Right lobe of liver (tissue), 6 donors: ENCODE measurements at places on chromosomes 6 and 20. TPM values are rescaled to one million over a fixed set of nuclear protein-coding genes. Genes with fewer than 3 reads are reported as not detected.
A peak's percentile ranks its signal among the peaks of the same experiment; 100 is the strongest.

ECT2L gene
- total RNA-seq: not detected

PEDS1 gene
- total RNA-seq: 11.8 TPM

AGER gene
- total RNA-seq: 1.4 TPM

VSTM2L gene
- 1.0 TPM for total RNA-seq

- DNase-seq: no peak
These were observed 245.1 kb upstream of the KCNQ5 start for GRCh38 chr6:72376736-72377135.

GRCh38 chr6:31621991-31622390 is 1.5 kb downstream of the PRRC2A start:
- no peak for DNase-seq

GRCh38 chr6:143732536-143732935 is 54.8 kb downstream of the PHACTR2 start:
- no peak for DNase-seq

DNA sequence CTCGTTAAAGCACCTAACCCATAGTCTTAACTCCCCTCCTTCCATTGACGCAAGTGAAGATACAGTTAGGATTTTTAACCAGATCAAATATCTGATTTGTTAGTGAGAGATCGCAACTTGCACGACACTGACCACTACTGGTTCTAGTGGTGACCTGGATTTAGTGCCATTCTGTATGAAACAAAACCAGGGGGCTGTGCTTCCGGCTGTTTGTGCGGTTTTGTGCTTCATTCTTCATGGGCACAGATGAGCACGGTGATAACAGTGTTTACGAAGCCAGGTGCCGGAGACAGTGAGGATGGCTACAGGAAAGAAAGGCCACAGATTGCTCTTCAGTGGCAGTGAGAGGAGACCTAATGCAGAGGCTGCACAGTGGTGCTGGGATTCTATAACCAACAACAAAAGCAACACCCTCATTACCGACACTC is 75.5 kb downstream of the NOL4L start:
- DNase-seq: peak; percentile 35
